ENCODE measurements at places on chromosomes 12 and 14. TPM values are rescaled to one million over a fixed set of nuclear protein-coding genes. Genes with fewer than 3 reads are reported as not detected.

DNA sequence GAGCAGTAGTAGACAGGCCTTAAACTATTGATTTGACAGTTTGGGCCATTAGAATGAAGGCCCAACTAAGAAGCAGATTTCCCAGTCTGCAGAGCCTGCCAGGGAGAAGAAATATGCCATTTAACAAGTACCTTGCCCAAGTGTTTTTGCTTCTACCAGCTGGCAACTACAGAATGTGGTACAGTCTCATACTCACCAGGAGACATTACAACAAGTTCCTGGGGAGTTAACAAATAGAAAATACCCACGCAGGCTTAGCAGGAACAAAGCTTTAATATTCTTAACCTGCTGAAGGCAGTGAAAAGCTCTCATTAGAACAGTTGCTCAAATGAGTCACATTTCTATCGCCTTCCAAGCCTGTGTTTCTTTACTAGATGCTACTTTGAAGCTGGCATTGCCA is 241.0 kb downstream of the TMEM117 start:
- H3K36me3 ChIP-seq = peaks cover 4% of the 10 kb centered on the region
- H3K27me3 ChIP-seq = no peaks in the 10 kb centered on the region
- H3K27ac ChIP-seq = no peak overlapping the region

DNA sequence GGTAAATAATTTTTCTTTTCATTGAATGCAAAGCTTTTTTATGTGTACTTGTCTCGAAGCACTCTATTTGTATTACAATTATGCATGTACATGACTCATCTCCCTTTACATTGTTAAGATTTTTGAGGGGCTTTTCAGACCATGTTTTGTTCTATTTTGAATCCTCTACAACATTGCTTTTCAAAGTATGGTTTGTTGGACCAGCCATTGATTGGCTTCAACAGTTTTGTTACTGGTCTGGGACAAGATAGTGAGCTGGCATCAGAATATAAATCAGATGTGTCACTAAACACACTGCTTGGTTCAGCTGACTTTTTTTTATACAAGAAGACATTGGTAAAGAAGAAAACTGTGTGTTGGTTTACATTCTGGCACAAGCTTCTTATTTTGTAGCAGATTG is 122.3 kb downstream of the MON2 start:
- no peak for DNase-seq
- H3K4me3 ChIP-seq = no peak overlapping the region
- peaks cover 50% of the 10 kb centered on the region for H3K36me3 ChIP-seq
- H3K27ac ChIP-seq = no peak overlapping the region

DNA sequence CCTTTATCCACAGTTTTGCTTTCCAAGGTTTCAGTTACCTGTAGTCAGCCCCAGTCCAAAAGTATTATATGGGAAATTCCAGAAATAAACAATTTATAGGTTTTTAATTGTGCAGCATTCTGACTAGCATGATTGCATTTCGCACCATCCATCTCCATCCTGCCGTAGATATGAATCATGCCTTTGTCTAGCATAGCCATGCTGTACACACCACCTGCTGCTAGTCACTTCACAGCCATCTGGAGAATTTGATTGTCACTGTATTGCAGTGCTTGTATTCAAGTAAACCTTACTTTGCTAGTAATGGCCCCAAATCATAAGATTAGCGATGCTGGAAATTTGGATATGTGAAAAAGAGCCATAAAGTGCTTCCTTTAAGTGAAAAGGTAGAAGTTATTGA is 36.0 kb downstream of the MUCL1 start:
- no peak for DNase-seq
- no peaks in the 10 kb centered on the region for H3K36me3 ChIP-seq
- no peaks in the 10 kb centered on the region for H3K4me1 ChIP-seq
- no peak overlapping the region for H3K27ac ChIP-seq
- H3K4me3 ChIP-seq = no peak overlapping the region
- peaks cover 13% of the 10 kb centered on the region for H3K27me3 ChIP-seq

DNA sequence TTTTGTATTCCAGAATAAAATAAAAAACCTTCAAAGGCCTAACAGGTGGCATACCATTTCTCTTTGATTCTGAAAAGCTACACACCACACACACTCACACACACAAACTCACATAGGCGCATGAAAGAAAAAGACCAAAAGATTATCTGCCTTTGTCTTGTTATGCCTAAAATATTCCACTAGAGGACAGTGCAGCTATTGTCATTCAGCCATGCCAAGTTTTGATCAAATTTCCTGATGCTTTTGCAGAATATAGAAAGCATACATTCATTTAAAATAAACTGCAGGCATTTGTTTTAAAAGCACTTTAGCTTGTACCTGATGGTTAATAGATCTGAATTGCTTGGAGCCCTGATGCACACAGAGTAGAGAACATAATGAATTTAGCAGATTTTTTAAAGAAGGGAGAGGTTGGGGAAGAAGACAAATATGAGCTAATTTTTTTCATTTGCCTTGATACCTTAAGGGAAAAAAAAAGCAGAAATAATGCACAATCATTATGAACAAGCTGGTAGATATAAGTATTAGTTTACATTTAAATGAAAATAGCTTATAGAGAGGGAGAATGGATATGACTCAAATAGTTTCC is 1766.9 kb upstream of the SEL1L start:
- H3K27ac ChIP-seq = no peak overlapping the region
- H3K36me3 ChIP-seq = no peaks in the 10 kb centered on the region
- no peak for DNase-seq
- H3K4me1 ChIP-seq = no peaks in the 10 kb centered on the region

DNA sequence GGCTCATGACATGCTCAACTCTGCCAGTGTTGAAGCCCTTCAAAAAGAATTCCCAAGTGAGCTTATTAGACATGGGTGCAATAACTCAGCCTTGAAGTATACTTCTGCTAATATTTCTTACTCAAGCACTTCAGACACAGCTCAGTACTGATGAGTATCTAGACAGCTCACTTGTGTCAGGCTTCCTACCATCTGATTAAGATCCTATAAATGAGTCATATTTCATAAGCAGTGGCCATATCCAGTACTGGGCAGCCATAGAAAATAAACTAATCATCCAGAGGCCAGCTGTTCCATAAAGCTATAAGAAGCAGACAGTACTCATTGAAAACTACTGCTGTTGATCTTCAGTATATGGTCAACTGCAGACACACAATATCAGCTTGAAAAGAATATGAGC is 12.9 kb downstream of the FSCB start:
- H3K27me3 ChIP-seq = no peaks in the 10 kb centered on the region
- no peak for DNase-seq
- H3K4me3 ChIP-seq = no peak overlapping the region

DNA sequence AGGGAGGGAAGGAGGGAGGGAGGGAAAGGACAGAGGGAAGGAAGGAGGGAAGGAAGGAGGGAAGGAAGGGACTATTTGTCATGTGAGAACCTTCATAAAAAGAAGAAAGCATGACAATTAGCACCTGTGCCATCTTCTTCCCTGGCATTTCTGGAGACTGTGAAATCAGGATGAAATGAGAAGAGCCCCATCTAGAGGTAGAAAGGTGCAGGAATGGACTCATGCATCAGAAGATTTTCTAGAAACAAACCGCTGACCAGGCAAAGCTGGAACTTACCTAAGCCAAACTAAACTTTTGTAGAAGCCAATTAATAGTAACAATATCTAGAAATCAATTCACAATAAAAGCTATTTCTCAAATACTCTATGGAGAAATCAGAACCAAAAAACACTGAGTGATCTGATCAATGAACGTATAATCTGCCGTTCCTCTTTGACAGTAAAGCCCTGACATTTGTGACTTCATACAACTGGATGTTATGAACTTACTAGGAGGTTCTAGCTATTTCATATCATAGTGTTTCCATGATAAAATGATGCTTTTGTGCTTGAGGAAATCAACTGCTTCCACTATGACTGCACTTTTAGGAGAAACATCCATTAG is 24.4 kb upstream of the CRACR2A start:
- H3K36me3 ChIP-seq = no peaks in the 10 kb centered on the region
- no peak for DNase-seq
- no peaks in the 10 kb centered on the region for H3K27me3 ChIP-seq

- H3K27me3 ChIP-seq = no peaks in the 10 kb centered on the region
- peak; percentile 49 for DNase-seq
- H3K27ac ChIP-seq = peak overlapping the region; percentile 93
- peak overlapping the region; percentile 89 for H3K4me3 ChIP-seq
- no peaks in the 10 kb centered on the region for H3K36me3 ChIP-seq
These were observed 21.9 kb upstream of the ZFP36L1 start for GRCh38 chr14:68814539-68815297.

GRCh38 chr14:71384007-71384845 is 477.0 kb downstream of the PCNX1 start:
- H3K27me3 ChIP-seq = no peaks in the 10 kb centered on the region
- DNase-seq = no peak
- peaks cover 28% of the 10 kb centered on the region for H3K36me3 ChIP-seq
- no peak overlapping the region for H3K4me3 ChIP-seq

- no peaks in the 10 kb centered on the region for H3K4me1 ChIP-seq
- H3K27ac ChIP-seq = no peak overlapping the region
- no peaks in the 10 kb centered on the region for H3K36me3 ChIP-seq
- no peak for DNase-seq
- H3K4me3 ChIP-seq = no peak overlapping the region
- no peaks in the 10 kb centered on the region for H3K27me3 ChIP-seq
These were observed 197.5 kb upstream of the TMEM132C start for GRCh38 chr12:128069359-128069997.

GRCh38 chr14:78664841-78665240 is 494.7 kb downstream of the NRXN3 start:
- no peak for DNase-seq
- H3K36me3 ChIP-seq = no peaks in the 10 kb centered on the region
- no peaks in the 10 kb centered on the region for H3K27me3 ChIP-seq
- no peak overlapping the region for H3K4me3 ChIP-seq

- no peak overlapping the region for H3K27ac ChIP-seq
- H3K4me1 ChIP-seq = no peaks in the 10 kb centered on the region
- H3K4me3 ChIP-seq = no peak overlapping the region
- no peaks in the 10 kb centered on the region for H3K27me3 ChIP-seq
These were observed 220.9 kb upstream of the LRFN5 start for GRCh38 chr14:41385797-41386196.

DNA sequence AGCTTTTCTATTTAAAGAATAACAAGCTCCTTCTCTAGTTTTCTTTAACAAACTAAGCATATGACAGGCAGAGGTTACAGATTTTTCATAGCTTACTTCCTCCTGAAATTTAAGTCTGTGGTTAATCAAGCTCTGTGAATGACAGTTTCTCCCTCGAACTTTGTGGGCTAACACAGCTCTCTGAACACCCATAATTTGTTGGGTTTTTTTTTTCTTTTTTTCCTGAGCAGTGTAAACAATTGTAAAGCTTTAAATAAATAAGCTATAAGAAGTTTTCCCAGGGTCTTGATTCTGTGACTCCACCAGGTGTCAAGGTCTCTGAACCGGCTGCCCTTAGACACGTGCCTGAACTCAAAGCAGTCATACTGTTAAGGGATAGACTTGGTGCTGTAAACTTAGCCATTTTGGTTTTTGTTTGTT is 128.1 kb upstream of the AMIGO2 start:
- H3K36me3 ChIP-seq = peaks cover 66% of the 10 kb centered on the region
- peaks cover 88% of the 10 kb centered on the region for H3K4me1 ChIP-seq
- H3K27me3 ChIP-seq = no peaks in the 10 kb centered on the region
- H3K4me3 ChIP-seq = peak overlapping the region; percentile 68
- H3K27ac ChIP-seq = peak overlapping the region; percentile 95

GRCh38 chr12:25578411-25579143 is 25.5 kb upstream of the LMNTD1 start:
- no peaks in the 10 kb centered on the region for H3K4me1 ChIP-seq
- no peak overlapping the region for H3K27ac ChIP-seq
- no peak overlapping the region for H3K4me3 ChIP-seq
- H3K27me3 ChIP-seq = peaks cover 10% of the 10 kb centered on the region
- no peaks in the 10 kb centered on the region for H3K36me3 ChIP-seq

- no peak overlapping the region for H3K27ac ChIP-seq
- peaks cover 22% of the 10 kb centered on the region for H3K27me3 ChIP-seq
- H3K4me3 ChIP-seq = no peak overlapping the region
- no peaks in the 10 kb centered on the region for H3K4me1 ChIP-seq
- no peak for DNase-seq
These were observed 15.9 kb downstream of the PLEKHG3 start for GRCh38 chr14:64720131-64720576.

DNA sequence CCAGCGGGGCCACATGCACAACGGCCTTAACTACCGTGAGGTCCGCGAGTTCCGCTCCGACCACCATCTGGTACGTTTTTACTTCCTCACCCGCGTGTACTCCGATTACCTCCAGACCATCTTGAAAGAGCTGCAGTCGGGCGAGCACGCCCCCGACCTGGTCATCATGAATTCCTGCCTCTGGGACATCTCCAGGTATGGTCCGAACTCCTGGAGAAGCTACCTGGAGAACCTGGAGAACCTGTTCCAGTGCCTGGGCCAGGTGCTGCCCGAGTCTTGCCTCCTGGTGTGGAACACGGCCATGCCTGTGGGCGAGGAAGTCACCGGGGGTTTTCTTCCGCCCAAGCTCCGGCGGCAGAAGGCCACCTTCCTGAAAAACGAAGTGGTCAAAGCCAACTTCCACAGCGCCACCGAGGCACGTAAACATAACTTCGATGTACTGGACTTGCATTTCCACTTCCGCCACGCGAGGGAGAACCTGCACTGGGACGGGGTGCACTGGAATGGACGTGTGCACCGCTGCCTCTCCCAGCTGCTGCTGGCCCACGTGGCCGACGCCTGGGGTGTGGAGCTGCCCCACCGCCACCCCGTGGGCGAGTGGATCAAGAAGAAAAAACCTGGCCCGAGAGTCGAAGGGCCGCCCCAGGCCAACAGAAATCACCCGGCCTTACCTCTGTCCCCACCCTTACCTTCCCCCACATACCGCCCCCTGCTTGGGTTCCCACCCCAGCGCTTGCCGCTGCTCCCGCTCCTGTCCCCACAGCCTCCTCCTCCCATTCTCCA is 155.7 kb upstream of the AMIGO2 start:
- peaks cover 73% of the 10 kb centered on the region for H3K36me3 ChIP-seq
- H3K27me3 ChIP-seq = no peaks in the 10 kb centered on the region
- no peak overlapping the region for H3K4me3 ChIP-seq

DNA sequence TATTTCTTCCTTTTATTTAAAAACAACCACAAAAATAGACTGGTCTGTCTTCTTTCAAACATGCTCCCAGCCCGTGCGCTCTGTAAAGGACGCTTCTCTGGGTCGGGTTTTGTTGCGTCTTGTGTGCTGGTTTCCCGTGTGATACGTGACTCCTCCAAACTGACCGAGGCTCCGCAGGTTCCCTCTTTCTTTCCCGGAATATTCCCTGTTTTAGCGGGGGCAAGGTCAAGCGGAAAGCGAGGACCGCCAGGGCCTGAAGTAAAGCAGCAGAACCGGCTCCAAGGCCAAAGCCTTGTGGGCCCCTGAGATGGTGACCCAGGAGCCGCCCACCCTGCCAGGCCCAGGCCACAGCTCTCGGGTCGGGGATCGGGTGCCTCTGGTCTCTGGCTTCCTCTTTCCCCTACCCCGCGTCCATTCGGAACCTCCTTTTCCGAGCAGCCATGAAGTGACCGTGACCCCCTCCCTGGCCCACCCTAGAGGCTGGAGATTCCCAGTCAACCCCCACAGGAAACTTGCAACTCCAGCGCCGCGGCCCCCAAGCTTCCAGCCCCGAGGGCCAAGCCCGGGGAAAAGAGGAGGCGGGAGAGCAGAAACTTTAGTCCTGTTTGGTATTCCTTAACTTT is 885 bp upstream of the HOXC10 start:
- peaks cover 19% of the 10 kb centered on the region for H3K4me1 ChIP-seq
- H3K4me3 ChIP-seq = no peak overlapping the region
- no peak overlapping the region for H3K27ac ChIP-seq
- peaks cover 86% of the 10 kb centered on the region for H3K27me3 ChIP-seq
- no peaks in the 10 kb centered on the region for H3K36me3 ChIP-seq

The PSMB11 gene
- total RNA-seq = not detected

The SELPLG gene
- 1.8 TPM for total RNA-seq

The CFAP251 gene
- 1.2 TPM for total RNA-seq

The ALX1 gene
- total RNA-seq = not detected

The RAD9B gene
- 1.2 TPM for total RNA-seq

The TSHR gene
- total RNA-seq = 0.17 TPM

The EDDM3A gene
- total RNA-seq = not detected

The TRAF3 gene
- 120 TPM for total RNA-seq
